DMS153 (cell line): ENCODE measurements at places on chromosomes 7 and 10.

DNA sequence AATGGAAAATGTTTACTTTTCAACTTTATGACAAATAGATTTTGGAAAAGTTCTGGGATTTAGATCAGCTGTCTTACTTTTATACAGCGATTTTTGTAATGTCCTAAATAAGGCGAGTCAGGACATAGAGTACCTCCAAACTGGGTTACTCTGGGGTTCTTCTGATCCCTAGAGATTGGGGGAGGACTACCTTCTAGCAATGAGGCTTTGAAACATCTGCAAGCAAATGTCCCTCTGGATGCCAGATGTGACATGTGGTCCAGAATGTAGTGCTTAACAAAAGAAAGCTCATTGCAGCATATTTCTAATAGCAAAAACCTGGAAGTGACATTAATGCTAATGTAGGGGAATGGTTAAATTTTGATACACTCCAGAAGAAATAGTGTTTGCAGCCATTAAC lies 36.1 kb downstream of the ABRAXAS2 start:
- no peak for DNase-seq

GRCh38 chr10:124957404-124957947 lies 15.6 kb downstream of the ZRANB1 start:
- DNase-seq: no peak

GRCh38 chr10:104081998-104082397 lies 3.7 kb downstream of the COL17A1 start:
- DNase-seq: no peak

GRCh38 chr7:79781716-79782115 lies 328.2 kb upstream of the MAGI2 start:
- no peak for DNase-seq
